Cardiac muscle cell (in vitro differentiated cells and primary cell): ENCODE measurements at places on chromosomes 5 and 9. TPM values are rescaled to one million over a fixed set of nuclear protein-coding genes. Genes with fewer than 3 reads are reported as not detected.

Gene MAST4
- 30.8 and 58.0 TPM in 2 replicates for total RNA-seq

Gene HAND1
- 68.9 and 81.2 TPM in 2 replicates for total RNA-seq

Gene LCN2
- total RNA-seq, result not detected in 2 replicates

Gene DPYSL3
- total RNA-seq, result 129 and 202 TPM in 2 replicates

Gene MED7
- total RNA-seq, result 8.2 and 9.7 TPM in 2 replicates
